Stimulated activated CD8-positive, alpha-beta memory T cell treated with anti-CD3 and anti-CD28 coated beads, Interleukin-2, amount 100 ng/mL, for 1 hour (primary cell): ENCODE measurements at places on chromosomes 2 and 18.

- DNase-seq, result no peak
Measured at GRCh38 chr2:217751952-217752351, 250.8 kb downstream of the TNS1 start.

GRCh38 chr2:221077251-221077650 lies 494.9 kb downstream of the EPHA4 start:
- DNase-seq, result no peak

DNA sequence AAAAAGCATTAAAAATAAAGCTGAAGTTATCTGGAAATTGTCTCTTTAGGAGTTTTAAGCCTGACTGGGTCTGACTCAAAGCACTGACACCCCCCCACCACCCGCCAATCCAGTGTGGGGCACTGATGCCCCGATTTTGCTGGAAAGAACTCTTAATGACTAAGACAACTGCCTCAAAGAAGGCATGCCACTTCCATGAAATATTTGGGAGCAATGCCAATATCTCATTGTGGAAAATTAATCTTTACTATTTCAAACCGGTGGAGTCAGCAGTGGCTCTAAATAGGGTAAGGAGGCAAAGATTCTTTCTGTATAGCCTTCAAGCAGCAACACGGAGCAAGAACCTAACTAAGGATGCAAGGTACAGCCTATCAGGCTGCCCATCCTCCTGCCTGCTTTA lies 4.5 kb downstream of the FKBP7 start:
- no peak for DNase-seq

DNA sequence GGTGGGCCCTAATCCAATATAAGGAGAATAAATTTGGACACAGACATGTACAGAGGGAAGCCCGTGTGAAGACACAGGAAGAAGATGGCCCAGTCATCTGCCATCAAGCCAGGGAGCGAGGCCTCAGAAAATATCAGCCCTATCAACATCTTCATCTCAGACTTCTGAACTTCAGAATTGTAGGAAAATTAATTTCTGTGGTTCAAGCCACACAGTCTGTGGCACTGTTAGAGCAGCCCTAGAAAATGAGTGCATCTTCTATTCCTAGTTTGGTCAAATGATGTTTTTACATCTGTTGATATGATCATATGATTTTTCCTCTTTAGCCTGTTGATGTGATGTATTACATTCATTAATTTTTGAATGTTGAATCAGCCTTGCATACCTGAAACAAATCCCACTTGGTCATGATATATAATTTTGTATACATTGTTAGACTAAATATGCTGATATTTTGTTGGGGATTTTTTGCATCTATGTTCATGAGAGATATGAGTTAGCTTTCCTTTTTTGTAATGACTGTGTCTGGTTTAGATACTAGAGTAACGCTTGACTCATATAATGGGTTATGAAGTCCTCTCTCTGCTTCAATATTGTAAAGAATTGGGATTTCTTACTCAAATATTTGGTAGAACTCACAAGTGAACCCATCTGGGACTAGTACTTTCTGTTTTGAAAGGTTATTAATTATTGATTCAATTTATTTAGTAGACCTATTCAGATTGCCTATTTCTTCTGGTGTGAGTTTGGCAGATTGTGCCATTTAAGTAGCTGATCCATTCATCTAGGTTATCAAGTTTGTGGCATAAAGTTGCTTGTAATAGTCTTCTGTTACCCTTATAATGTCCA lies 451.4 kb downstream of the EIPR1 start:
- no peak for DNase-seq

DNA sequence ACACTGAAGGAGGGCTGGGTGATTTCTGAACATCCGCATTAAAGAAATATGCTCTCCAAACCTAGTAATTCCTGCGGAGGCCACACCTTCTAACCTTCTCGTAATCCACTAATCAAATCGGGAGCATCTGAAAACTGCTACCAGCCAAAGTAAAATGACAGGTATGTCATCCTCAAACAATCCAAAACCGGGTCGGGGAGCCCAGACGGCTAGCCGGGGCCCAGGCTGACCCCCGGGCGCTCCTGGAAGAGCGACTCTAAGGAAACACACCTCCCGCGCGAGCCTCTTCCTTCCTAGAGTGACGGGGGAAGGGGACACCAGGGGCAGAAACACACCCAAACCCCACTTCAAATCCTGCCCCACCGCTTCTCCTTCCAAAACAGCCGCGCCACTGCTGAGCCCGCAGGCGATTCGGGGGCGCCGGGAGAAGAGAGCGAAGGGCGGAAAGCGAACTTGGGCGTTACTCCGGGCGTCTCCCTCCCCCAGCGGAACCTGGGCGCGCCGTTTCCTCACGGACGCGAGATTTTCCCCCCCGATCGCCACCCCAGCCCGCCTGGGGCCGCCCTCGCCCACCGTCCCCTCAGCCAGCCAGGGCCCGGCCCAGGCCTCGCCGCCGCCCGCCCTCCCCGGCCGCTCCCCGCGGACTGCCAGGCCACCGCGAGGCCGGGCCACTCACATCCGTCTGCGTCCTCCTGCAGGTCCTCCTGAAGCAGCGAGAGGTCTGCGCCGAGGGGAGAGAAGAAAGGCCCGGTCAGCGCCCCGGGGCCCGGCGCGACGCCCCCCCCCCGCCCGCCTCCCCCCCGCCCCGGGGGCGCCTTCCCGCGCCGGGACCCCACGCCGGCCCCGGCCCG lies 584 bp downstream of the PPP4R1 start:
- DNase-seq, result no peak

GRCh38 chr18:59238385-59238784 lies 18.4 kb downstream of the GRP start:
- DNase-seq, result no peak
